ENCODE measurements at places on chromosomes 1 and 21.

DNA sequence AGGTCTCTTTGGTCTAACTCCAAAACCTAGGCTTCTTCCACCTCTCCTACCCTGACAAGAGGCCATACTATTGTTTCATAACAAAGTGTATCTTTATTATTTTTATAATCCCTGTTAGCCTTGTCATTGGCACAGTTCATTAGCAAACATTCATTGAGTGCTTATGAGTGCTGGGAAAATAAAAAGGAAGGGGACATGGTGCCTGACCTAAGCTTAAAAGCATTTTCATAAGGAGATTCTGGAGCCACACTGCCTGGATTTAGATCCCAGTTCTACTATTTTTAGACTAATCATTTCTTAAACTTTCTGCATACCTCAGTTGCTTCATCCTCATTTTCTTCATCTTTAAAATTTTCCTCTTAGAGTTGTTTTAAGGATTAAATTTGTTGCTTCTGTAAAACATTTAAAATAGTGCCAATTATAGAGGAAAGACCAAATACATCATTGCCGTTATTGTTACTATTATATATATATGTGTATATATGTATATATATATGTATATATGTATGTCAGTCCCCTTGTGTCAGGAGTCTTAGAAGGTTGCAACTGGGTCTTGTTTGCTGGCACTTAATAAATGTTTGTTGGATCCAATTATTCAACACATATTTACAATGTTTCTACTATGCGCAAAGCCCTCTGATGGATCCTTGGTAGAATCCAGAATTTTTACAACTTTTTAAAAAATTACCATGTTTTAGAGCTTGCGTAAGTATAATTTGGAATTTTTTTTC, 250.9 kb upstream of the SGIP1 start:
- DNase-seq, result no peak

DNA sequence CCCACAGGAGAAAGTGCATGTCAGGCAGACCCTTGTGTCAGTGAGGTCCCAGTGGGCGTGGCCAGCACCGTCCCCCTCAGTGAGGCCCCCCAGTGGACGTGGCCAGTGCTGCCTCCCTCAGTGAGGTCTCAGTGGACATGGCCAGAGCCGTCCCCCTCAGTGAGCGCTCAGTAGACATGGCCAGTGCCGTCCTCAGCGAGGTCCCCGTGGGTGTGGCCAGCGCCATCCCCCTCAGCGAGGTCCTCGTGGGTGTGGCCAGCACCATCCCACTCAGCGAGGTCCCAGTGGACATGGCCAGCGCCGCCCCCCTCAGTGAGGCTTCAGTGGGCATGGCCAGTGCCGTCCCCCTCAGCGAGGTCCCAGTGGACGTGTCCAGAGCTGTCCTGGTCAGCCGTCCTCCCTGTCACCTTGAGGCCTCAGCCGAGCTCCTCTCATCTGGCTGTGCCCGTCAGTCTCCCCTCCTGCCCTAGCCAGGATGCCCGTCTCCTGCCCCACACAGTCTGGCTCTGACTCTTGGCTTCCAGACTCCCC, 35.5 kb downstream of the PDE9A start:
- no peak for DNase-seq

GRCh38 chr1:184393962-184394361, 7.1 kb downstream of the C1orf21 start:
- no peak for DNase-seq

GRCh38 chr21:45243603-45244002, 44.1 kb downstream of the POFUT2 start:
- DNase-seq, result no peak

- DNase-seq, result no peak
Observed at GRCh38 chr21:35036465-35037383, 12.4 kb downstream of the RUNX1 start.

DNA sequence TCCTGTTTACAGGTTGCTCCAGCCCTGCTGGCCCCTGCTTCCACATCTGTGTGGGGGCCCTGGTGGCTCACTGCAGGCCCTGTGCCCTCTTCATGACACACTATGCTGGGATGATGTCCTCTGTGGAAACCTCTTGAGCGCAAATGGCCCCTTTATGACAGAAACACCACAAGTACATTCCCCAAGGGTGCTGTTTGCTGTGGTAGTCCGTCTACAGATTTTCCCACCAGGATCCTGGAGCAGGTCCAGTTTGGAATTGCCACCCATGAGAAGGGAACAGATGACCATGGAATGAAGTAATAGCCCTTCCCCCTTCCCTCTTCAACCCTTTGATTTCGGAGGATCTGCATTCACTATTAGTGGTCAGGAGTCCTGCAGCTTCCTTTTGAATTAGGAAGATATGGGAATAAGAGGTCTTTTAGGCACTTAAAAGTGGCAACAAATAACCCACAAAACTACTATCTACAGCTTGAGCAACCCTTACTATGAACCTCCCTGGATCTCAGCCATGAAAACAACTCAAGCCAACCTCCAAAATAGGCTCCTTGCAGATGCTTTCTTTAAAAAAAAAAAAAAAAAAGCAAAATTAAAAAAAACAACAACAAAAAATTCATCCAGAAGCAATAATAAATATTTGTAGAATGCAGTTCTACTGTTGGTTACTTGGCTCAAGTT, 121.9 kb upstream of the TSPAN2 start:
- no peak for DNase-seq

- no peak for DNase-seq
Observed at GRCh38 chr1:184891440-184891839, 82.9 kb downstream of the NIBAN1 start.

DNA sequence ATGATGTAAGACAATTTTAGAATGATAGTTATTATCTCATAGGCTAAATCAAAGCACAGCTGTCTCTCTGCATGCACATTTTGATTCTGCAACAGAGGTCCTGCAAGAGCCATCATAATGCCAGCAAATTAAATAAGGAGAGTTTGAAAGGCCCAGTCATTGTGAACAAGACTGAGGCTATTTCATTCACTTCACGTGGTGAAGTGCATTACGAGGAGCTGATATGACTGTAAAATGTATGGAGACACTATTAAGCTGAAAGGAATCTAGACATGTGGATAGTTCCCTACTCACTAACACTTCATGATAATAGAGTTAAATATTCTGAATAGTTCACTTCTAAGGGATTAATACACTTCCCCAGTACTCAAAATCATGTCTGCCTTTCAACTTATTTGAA, 299.0 kb downstream of the SMYD3 start:
- DNase-seq, result no peak

- DNase-seq, result no peak
Observed at GRCh38 chr1:31007462-31007991, 58.0 kb downstream of the PUM1 start.

GRCh38 chr1:221736714-221737113, 5.2 kb downstream of the DUSP10 start:
- DNase-seq, result no peak

- DNase-seq, result no peak
Observed at GRCh38 chr1:87730274-87731216, 401.9 kb downstream of the LMO4 start.

DNA sequence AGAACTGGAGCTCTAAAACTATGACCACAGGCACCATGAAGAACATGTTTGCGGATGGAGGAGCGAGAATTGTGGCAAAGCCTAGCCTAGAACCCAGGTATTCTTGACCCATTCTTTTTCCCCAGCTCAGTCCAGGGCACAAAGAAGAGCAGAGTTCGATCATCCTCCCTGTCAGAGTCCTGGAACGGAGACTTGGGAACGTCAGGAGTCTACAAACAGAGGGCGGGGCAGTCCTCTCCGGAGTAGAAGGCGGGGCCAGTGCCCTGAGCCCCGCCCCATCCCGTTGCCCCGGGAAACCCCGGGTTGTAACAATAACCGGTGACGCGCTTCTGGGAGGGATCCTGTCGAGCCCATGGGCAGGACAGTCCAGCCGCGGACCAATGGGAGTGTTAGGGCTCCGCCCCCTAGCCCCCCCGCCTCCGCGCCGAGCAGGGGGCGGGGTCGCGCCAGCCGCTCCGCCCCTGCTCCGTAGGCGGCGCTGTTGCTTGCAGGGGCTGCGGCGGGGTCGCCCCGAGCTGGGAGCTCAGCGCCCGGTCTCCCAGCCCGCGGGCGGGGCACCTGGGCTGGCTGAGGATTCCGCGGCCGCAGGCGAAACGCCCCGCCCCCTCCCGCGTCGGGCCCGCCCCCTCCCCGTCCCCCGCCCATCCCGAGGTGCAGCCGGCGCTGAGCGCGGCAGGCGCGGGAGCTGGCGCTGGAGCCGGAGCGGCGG, at the start of gene FOXO6:
FOXO6 (plus strand) TSS at position 649 of the 709 bp plus-strand sequence.
- DNase-seq, result peak; percentile 98

GRCh38 chr1:55334160-55334559, 119.0 kb upstream of the USP24 start:
- no peak for DNase-seq

GRCh38 chr1:202311875-202312635, 29.7 kb downstream of the UBE2T start:
- no peak for DNase-seq

DNA sequence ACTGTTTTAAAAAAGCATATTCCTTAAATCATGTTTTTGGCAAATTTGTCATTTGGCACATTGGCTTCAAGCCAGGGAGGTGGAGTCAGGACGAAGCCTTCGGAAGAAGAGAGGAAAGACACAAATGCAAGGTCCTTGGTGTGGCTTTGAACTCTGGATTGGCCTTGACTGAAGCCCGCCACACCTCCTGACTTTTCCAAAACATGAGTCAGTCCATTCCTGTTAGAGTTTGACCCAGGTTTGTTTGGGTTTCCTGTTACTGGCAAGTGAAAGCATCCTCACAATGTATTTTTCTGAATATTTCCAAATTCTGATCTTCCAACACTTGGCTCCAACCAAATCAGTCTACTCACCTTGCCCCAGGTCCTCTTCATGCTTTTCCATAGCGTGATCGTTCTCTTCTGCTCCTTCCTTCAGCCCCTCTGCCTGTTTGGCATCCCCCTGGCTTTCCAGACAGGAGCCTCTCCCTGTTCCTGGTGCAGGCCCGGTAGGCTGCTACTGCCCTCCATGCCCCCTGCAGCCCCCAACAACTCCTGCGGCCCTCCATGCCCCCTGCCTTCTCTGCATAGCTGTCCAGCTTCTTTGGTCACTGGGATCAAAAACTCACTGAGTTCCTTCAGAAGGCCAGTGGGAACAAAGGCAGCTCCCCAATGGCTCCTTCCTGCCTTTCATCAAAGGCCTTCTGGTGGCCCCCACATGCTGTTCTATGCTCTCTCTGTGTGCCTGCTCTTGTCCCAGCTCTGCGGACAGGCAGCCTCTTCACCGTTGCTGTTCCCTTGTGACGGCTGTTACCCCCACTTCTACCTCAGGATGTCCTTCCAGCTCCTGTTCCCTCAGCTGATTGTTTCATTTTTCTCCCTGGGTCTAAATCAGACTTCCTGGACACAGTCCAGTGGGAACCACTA, 30.4 kb upstream of the SLC30A1 start:
- DNase-seq, result no peak

DNA sequence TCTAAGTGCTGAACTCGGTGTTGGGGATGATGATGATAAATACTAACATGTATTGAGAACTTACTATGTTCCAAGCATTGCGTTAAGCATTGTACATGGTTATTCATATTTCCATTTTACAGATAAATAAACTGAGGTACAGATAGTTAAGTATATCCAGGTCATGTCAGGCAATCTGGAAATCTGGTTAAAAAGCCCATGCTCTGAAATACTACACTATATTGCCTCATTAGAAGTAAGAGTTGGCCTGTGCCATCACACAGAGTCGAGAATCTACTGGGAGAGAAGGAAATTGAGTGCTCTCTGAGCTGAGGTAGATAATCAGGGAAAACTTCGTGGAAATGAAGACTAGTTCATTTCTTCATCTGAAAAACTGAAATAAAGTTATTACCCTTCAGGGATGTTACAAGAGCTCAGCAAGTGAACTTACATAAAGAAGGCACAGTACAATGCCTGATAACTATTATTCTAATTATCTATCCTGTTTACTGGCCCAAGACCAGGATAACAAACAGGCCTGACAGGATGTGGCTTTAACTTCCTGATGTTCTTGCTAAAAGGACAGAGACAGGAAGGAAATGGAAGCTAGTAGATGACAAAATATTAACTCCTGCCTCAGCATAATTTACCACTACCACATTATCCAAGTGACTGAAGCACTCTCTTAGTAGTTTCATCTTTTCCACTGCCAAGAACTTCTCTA, 85.6 kb downstream of the EPS15 start:
- DNase-seq, result no peak

DNA sequence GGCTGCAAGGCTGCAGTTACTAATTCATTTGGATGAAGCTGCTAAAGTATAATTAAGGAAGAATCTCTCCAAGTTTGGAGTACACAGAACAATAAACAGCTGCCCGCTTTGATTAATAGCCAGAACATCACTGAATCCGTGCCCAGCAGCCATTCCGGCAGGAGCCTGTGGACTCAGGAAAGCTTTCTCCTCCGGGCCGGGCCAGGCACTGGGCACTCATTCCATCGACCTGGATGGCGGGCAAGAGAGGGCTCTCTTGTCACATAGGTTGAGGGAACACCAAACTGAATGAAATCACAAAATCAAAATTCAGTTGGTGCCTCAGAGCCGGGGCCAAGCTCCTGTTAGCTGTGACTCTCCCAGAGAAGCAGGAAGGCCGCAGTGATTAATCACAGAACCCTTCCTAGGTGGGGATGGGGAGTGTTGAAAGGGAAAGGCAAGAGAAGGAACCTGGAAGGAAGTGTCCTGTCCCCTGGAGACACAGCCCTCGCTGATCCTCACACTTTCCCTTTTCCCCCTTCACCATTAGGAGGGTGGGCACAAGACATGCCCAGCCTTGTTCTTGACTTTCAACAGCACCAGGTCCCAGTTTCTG, 306.7 kb downstream of the NPHP4 start:
- no peak for DNase-seq

GRCh38 chr21:45938811-45939520, 42.6 kb upstream of the COL6A1 start:
- no peak for DNase-seq

GRCh38 chr1:27868932-27869718, 3.2 kb upstream of the THEMIS2 start:
- no peak for DNase-seq

- no peak for DNase-seq
Observed at GRCh38 chr1:66637146-66637545, 103.2 kb downstream of the SGIP1 start.

DNA sequence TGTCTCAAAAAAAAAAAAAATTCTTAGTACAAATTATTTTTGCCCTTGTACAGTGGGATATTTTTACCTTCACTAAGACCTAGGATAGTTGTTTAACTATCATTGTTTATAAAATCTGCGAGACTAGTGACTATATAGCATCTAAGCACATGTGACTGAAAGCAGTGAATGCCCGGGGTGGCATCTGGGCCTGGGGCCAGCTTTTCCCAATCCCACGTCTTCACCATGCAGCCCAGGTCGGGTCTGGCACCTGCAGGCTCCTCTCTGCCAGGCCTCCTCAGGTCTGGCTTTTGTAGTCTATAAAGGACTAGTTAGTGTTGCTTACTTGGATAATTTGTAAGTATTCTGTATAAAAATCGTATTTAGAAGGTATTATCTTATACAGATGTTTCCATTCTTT, 40.8 kb downstream of the CBS start:
- DNase-seq, result no peak

- no peak for DNase-seq
Observed at GRCh38 chr1:48903291-48903690, 126.6 kb upstream of the BEND5 start.
